GM18507 (cell line): ENCODE measurements at places on chromosomes 2 and 18.

- no peak for DNase-seq
Measured at GRCh38 chr18:44117821-44118220, 562.9 kb upstream of the SETBP1 start.

DNA sequence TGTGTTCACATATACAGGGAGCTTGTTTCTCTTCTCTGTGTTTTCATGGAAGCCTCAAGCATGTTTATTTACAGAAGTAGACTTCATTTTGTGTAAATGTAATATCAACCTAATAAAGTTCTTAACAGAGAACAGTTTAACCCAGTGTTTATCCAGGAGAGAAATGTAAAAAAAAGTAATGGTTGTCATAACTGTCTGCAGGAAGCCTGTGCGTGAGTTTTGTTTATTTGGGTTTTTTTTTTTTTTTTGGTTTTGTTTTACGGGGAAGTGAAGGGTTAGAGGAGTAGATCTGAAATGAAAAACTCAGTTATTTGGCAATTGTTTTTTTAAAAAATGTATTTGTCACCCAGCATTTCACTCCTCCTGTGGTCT lies 124.7 kb downstream of the RAPGEF4 start:
- DNase-seq, result no peak

DNA sequence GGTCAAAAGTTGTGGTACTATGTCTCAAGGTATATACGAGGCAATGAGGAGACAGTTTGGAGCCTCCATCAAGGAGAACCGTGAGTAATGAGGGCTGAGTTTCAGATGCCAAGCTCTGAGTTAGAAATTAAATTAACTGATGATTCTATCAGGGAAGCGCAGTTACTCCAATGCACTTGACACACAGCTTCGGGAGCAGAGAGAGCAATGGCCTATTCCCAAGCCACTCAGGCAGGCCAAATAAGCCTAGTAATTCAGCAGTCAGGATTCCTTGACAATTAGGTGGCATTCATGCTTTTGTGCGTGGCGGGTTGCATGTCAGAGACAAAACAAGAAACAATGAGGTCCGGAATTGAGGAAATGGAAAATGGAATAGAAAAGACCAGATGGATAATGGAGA lies 123.2 kb downstream of the MMADHC start:
- no peak for DNase-seq

GRCh38 chr18:27931535-27931934 lies 245.4 kb downstream of the CDH2 start:
- no peak for DNase-seq

GRCh38 chr2:218000136-218000535 lies 2.7 kb downstream of the TNS1 start:
- no peak for DNase-seq
